Vagina (tissue), 2 donors: ENCODE measurements at places on chromosomes 13 and 19.

GRCh38 chr13:58992478-58993042, 1171.2 kb downstream of the DIAPH3 start:
- DNase-seq: no peak

- no peak for DNase-seq
Observed at GRCh38 chr19:28042516-28042915, 1170.4 kb downstream of the UQCRFS1 start.

DNA sequence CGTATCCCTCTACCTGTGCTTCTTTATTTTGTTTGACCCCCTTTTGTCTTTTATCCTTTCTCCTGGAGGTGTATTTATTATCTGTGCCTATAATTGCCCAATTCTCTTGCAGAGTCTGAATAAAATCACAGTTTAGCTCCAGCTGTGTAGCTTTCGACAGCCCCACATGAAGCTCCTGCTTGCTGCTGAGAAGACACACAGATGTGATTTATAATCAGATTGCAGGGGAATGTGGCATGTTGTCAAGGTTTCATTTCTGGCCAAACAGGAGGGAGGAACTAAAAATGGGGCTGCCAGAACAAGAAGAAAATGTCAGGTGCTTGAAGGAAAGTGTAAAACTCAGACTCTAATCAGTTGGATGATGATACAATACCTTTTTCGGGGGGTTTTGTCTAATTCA, 22.7 kb downstream of the CCNA1 start:
- no peak for DNase-seq

DNA sequence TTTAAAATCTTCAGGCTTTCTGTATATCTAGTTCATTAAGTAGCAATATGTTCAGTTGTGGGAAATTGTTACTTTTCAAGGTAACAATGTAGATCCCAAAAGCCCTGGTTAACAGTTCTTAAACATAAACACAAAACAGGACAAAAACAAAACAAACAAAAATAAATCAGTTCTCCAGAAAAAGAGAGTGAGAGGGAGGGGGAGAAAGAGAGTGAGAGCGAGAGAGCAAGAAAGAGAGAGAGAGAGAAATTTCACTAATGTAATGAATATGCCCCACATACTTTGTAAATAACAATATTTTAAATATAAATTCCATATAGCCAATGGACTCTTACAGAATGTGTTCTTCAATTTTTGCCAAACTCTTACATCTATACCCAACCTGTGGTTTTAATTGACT, 275.5 kb downstream of the GPC6 start:
- DNase-seq: no peak

DNA sequence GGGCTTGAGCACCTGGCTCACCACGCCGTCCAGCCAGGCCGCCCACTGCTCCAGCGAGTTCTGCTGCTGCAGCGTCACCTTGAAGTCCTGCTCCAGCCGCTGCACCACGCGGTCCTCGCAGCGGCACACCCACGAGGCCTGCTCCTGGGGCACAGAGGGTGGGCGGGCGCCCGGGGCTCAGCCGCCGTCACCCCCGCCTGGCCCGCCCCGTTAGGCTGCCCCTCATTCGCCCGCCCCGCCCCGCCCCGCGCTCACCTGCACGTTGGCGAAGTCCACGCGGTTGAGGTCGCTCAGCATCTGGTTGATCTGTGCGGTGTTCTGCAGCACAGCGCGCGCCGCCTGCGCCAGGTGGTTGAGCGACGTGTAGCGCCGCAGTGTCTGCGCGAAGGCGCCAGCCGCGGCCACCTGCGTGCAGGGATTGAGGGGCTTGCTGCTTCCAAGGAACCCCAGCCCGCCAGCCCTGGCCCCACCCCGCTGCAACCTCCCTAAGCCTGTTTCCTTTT, 11.3 kb downstream of the DCAF15 start:
- DNase-seq: no peak

DNA sequence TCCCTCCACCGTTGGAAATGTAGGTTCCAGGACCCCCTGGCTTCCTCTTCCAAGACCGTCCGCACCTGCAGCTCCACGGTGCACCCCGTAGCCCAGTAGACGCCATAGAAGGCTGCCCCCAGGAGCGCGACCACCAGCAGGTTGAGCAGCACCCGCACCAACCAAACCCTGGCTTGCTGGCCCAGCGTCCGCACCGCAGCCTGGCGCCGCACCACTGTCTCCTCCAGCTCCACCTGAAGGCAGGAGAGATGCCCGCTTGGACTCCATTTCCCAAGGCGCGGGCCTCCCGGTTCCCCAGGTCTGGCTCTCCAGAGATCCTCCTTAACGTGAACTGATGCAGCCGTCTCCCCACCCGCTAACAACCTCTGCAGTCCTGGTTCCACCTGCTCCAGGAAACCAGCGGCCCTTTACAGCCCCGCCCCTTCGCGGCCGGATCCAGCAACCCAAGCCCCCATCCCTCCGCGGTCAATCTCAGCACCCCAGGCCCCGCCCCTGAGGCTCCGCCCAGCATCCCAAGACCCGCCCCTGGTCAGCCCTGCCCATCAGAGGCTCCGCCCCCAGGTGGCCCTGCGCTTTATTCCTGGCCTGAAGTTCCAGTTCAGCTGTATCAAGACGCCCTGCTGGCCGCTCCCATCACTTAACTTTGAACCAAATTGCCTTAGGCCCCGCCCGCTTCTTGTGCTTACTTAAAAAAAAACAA, 5.0 kb upstream of the LENG1 start:
- no peak for DNase-seq
